ENCODE measurements at places on chromosomes 12 and 14. TPM values are rescaled to one million over a fixed set of nuclear protein-coding genes. Genes with fewer than 3 reads are reported as not detected.

TC2N gene
- under 0.01 TPM for total RNA-seq

ENDOU gene
- not detected for total RNA-seq

PLXNC1 gene
- total RNA-seq, result 0.09 TPM

ATG14 gene
- total RNA-seq, result 12.6 TPM

POTEG gene
- not detected for total RNA-seq

MARK3 gene
- 83.3 TPM for total RNA-seq

PPP4R4 gene
- total RNA-seq, result 0.85 TPM

ZFYVE21 gene
- 44.7 TPM for total RNA-seq

HHIPL1 gene
- total RNA-seq, result 4.4 TPM

KRT5 gene
- total RNA-seq, result 0.28 TPM

SDSL gene
- 6.8 TPM for total RNA-seq

FAM181A gene
- not detected for total RNA-seq

KRT75 gene
- total RNA-seq, result not detected

GALNT8 gene
- total RNA-seq, result 0.63 TPM

HOXC11 gene
- total RNA-seq, result not detected

KLHDC1 gene
- 1.1 TPM for total RNA-seq

TEDC1 gene
- total RNA-seq, result 8.7 TPM

VIPAS39 gene
- total RNA-seq, result 31.0 TPM

IGF1 gene
- total RNA-seq, result 0.09 TPM

RHOJ gene
- total RNA-seq, result 112 TPM

All from endothelial cell of coronary artery (primary cell).